ENCODE measurements at places on chromosomes 4 and X.

DNA sequence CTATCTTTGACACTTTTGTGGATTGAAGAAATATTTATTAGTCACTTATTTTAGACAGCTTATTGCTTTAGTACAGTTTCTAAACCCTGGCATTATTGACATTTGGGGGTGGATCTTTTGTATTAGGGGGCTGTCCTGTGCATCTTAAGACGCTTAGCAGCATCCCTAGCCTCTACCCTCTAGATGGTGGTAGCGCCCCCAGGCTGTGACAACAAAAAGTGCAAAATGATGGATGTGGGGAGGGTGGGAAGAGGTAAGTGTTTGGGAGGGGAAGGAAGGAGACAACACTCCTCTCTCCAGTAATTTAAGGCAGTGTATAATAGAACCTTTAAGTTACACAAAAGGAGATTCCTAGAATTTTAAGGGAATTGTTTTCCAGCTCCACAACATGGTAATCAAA lies 1210.6 kb downstream of the C4orf33 start:
- DNase-seq: no peak

GRCh38 chr4:160091631-160092030 lies 988.8 kb downstream of the RAPGEF2 start:
- no peak for DNase-seq

DNA sequence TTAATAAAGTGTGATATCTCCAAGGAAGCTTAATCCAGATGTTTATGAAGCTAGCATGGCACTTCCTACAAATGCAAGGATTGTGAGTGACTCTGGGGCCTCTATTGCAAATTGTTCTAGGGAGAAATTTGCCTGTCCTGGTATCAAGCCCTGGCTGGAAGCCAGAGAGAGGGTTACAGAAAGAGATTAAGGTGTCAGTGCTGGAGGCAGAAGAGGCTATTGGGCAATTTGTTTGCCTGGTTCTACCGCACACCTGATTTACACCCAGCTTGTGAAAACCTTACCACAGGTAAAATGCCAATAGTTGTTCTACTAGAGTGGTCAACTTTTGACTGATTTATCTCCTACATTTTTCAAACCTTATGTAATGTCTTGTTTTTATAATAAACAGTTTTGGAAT lies 186.7 kb upstream of the FAT1 start:
- DNase-seq: no peak

GRCh38 chr4:139553751-139554641 lies 2.0 kb downstream of the SETD7 start:
- no peak for DNase-seq

DNA sequence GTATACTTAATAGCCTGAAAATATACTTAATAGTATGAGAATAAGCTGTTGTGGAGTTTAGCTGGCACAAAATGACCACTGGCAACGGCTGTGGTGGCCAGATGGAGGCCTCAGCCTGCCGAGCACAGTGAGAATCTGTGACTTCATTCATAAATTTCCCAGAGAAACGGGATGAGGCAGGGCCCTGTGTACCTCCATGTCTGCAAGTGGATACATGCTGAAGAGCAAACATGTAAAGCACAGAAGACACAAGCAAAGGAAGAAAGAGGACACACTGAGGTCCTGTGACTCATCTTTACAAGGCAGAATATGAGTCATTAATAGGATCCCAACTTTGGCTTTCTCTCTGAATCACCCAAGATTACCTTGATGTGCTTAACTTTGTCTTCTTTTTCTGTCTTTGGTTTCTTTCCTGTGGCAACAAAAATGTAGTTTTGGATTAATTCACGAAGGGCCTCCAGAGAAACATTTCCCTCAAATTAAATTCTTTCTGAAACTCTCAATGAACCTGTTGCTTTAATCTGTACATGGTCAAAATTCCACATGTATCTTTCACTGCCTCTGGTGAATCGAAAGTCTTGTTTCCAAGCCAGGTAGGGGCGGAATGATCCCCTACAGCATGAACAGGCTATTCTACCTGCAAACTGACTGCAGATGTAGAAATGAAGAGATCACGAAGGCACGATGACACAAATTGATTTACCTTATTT lies 56.4 kb downstream of the IRF2 start:
- no peak for DNase-seq

- no peak for DNase-seq
Measured at GRCh38 chr4:26175006-26175786, 145.6 kb upstream of the RBPJ start.

DNA sequence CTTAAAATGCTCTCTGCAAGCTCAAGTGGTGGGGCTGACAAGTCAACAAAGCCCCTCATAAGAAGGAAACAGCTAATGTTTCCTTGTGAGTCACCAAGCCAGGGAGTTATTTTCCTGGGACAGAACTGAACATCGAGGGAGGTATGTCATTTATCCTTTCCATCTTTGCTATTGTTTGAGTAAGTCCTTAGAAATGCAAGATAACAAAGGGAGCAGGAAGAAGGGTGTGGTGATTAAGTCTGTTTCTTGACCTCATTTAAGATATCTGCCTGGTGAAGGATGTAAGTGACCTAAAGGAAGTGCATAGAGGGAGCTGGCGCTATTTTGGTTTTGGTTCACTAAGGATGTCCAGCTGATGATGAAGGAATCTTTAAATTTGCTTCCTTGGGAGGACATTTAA lies 39.9 kb downstream of the ATG4A start:
- no peak for DNase-seq

- no peak for DNase-seq
Measured at GRCh38 chr4:57410331-57411052, 300.3 kb upstream of the IGFBP7 start.

- no peak for DNase-seq
Measured at GRCh38 chr4:141117935-141118334, 15.3 kb downstream of the RNF150 start.

GRCh38 chr4:112766422-112766821 lies 129.5 kb downstream of the LARP7 start:
- no peak for DNase-seq

DNA sequence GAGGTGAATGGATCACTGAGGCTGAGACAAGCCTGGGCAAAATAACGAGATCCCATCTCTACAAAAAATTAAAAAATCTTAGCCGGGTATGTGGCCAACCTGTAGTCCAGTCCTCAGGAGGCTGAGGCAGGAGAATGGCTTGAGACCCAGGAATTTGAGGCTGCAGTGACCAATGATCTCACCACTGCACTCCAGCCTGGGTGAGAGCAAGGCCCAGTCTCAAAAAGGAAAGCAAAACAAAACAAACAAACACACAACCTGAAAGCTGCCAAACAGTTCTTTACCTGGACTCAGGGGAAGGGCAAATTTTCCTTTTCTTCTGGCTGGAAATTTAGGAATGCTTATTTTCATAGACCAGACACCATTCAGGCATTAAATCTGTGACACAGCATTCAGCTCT lies 163.1 kb upstream of the FAT1 start:
- no peak for DNase-seq

DNA sequence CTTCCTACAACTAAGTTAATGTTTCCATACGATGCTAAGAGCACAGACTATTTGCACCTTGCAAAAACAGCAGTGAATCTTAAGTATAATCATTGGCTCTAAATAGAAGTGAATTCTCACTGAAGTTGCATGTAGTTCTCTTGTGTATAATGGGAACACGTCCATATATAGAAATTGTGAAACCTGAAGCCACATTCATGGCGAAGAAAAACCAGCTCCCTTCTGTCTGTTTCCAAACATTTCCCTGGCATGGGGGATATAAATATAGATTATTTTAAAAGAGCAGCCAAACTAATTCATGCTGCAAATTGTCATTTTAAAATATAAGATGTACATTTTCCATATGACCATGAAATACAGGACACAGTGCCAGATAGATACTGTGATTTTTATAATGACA lies 71.1 kb downstream of the TRAM1L1 start:
- DNase-seq: no peak

- DNase-seq: no peak
Measured at GRCh38 chr4:26323821-26324220, 3.0 kb downstream of the RBPJ start.

DNA sequence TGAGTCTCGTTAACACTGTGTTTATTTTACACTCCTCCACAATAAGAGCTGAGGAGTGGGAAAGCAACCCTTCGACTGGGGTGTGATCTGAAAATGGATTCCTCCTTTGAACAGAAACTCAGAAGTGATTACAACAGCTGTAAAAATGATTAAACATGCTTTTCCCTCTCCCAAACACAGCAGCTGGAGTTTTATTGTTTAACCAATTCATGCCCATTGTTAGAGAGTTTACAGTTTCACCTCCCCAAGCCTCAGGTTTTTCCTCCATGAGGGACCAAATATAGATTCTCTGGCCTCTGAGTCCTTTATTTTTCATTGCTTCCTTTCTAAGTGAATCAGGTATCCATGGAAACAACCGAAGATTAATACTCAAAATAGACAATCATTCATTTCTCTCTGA lies 263.0 kb upstream of the TAPT1 start:
- no peak for DNase-seq

DNA sequence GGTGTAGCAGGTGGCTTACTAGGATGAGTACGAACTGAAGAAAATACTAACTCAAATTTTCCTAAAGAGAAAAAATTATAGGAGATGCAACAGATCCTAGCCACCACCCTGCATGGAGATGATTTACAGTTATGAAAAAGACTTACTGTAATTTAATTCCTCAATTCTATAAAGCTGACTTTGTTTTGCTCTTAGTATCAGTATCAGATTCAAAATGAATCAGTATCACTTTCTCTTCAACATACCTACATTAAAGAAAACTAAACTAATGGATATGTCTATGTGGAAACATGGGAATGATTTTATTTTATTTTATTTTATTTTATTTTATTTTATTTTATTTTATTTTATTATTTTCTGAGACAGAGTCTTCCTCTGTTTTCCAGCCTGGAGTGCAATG lies 525.8 kb downstream of the NLGN4X start:
- no peak for DNase-seq

- DNase-seq: no peak
Measured at GRCh38 chrX:104211187-104211586, 43.5 kb downstream of the ESX1 start.

DNA sequence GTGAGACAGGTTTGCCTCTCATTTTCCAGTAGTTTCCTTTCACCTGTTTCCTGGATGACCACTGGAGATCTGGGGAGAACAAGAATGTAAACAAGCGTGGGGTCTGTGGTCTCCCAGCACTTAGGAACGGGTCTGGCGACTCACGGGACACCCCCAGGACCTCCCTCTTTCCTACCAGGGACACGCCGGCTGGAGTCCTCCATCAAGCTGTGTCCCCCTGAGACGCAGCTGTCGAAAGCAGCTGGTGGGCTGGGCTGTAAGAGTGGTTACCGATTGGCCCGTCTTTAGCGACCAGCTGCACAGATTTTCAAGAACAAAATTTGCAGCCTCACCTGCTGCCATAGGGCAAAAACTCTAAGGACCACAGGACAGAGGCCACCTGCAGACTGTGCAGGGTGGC lies 11.9 kb downstream of the LRPAP1 start:
- no peak for DNase-seq

DNA sequence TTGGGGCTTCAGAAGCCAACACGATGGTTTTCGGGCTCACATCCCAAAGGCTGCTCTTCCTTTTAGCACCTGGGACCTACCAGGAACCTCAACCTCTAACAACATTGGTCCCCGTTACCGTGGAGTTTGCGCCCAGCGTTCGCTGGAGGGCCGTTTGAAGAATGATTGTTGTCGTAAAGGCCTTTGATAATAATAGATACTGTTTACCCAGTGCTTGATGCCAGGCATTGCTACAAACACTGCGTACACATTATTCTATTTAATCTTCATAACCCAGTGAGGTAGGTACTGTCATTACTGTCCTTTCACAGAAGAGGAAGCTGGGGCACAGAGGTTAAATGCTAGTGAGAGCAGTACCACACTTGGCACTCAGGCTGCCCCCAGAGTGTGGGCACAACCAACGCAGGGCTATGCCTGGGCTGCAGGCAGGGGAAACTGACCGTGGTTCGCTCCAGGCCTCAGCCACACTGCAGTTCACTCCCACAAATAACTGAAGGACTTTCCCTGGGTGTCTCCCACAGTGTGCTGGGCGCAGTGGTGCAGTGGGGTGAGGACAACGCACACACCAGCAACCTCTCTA lies 1.0 kb upstream of the ACSL1 start:
- no peak for DNase-seq

DNA sequence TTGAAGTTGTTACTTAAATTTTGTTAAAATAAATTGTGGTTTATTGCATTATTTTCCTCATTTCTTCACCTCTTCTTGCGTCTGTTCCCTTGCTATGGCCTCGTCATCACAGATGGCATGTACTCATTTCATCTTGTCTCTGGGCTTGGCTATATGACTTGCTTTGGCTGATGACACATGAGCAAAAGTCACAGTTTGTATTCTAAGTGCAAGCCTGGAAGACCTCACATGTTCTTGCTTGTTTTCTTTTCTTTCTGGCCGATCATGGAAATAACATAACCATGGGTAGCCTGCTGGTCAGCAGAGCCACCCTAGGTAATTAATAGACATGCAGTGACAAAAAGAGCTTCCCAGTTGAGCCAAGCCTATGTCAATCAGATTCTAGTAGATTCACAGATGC lies 527.9 kb downstream of the SPRY1 start:
- no peak for DNase-seq

GRCh38 chr4:147833254-147833653 lies 101.4 kb downstream of the ARHGAP10 start:
- DNase-seq: no peak

DNA sequence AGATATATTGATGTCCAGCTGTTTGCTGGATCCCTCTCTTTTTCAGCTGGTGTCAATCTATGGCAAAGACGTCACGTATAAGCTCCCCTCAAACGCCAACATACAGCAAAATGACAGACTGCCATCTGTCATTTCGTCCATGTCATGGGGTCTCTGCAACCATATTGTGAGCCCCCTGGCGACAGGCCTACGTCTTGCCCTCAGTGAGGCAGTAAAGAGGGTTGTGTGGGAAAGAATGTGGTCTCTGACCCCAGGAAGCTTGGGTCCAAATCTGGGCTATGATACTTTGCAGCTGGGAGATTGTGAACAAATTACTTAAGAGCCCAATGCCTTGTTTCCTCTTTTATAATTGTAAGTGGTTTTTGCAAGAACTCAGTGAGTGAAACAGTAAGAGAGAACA lies 7.4 kb downstream of the SUPT20HL2 start:
- DNase-seq: no peak

DNA sequence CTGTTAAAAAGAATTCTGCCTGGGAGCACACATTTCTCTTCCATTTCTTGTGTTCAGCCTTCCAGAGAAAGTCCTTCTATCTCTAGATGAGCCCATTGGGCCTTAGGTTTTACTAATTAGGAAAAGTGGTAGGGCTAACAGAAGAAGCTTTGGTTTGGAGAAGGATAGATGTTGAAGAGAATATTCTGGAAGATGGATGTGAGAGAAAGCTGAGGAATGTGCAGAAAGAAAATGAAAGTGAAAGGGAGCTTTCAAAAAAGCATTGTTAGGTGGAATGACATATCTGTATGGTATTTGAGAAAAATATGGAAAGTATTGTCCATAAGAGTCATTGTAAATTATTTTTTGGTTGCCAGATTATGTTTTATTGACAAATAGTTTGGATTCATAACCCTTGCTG lies 474.8 kb upstream of the SLIT2 start:
- no peak for DNase-seq

GRCh38 chrX:150899191-150899757 lies 806 bp upstream of the CD99L2 start:
- peak; percentile 11 for DNase-seq

- DNase-seq: no peak
Measured at GRCh38 chr4:57740625-57741190, 630.5 kb upstream of the IGFBP7 start.

- no peak for DNase-seq
Measured at GRCh38 chr4:169662206-169662605, 41.8 kb downstream of the CLCN3 start.

GRCh38 chr4:41024556-41025491 lies 189.5 kb downstream of the APBB2 start:
- no peak for DNase-seq
